Smooth muscle cell of trachea (primary cell): ENCODE measurements at places on chromosomes 7 and 10. TPM values are rescaled to one million over a fixed set of nuclear protein-coding genes. Genes with fewer than 3 reads are reported as not detected.

The GSTO2 gene
- 3.8 and 7.9 TPM in 2 replicates for total RNA-seq

The OR2A5 gene
- total RNA-seq = not detected in 2 replicates

The ALOX5 gene
- not detected in 2 replicates for total RNA-seq

The ACBD7 gene
- total RNA-seq = 0.99 and 4.9 TPM in 2 replicates
